ENCODE measurements at places on chromosomes 16 and 17. TPM values are rescaled to one million over a fixed set of nuclear protein-coding genes. Genes with fewer than 3 reads are reported as not detected.

Gene CCL18
- 31.9 TPM for total RNA-seq

Gene TEX19
- total RNA-seq = not detected

Gene EEF2KMT
- 9.6 TPM for total RNA-seq

Gene CAPNS2
- 0.67 TPM for total RNA-seq

Gene G6PC1
- not detected for total RNA-seq

Gene LGALS9
- 185 TPM for total RNA-seq

Gene P2RX1
- total RNA-seq = 6.8 TPM

Gene CLEC10A
- total RNA-seq = 12.6 TPM

Gene ANKRD40CL
- total RNA-seq = not detected

Gene KRT16
- total RNA-seq = not detected

Gene MTSS2
- 81.3 TPM for total RNA-seq

Gene DNASE1L2
- total RNA-seq = 0.78 TPM

Gene HLF
- 31.8 TPM for total RNA-seq

Gene UNC13D
- total RNA-seq = 145 TPM

DNA sequence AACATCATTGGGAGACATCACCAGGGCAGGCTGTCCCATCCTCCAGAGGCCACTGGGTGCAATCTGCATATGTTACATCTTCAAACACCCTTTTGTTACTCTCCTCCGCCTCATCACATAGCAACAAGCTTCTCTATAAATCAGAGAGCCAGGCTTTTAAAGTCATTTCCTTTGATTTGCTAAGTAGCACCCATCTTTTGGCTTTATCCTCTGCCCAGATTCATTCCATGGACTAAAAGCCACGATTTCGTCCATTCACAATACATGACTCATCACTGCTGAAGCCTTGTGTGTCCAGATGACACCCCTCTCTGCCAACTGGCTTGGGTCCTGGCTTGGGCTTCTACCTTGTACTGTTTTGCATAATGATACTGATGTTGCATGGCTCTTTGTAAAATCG, 2.0 kb upstream of the KRT38 start:
- DNase-seq = no peak

GRCh38 chr16:29148867-29149272, 164.0 kb downstream of the LAT start:
- DNase-seq = no peak

- DNase-seq = no peak
These were observed 4.6 kb downstream of the CMTM3 start for GRCh38 chr16:66609139-66609510.

GRCh38 chr17:37180376-37180775, 195.4 kb upstream of the C17orf78 start:
- no peak for DNase-seq

DNA sequence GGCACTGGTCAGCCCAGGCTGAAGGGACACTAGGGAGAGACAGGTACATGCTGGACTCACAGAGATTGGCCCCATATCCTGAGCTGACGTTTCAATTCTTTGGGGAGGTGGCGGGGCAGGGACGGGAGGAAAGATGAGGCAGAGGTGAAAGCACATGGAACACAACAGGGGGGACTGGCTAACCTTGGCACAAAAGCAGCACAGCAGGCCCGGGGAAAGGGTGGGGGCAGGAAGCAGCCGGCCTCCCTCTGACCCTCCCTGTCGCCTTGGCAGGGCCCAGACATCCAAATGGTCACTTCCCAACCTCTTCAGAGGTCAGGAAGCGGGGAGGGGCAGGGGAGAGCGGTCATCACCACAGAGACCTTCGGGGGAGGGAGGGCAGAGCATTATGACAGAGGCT, 6.6 kb downstream of the VAT1 start:
- no peak for DNase-seq

GRCh38 chr17:78736526-78737079, 45.5 kb downstream of the CYTH1 start:
- DNase-seq = peak; percentile 94

DNA sequence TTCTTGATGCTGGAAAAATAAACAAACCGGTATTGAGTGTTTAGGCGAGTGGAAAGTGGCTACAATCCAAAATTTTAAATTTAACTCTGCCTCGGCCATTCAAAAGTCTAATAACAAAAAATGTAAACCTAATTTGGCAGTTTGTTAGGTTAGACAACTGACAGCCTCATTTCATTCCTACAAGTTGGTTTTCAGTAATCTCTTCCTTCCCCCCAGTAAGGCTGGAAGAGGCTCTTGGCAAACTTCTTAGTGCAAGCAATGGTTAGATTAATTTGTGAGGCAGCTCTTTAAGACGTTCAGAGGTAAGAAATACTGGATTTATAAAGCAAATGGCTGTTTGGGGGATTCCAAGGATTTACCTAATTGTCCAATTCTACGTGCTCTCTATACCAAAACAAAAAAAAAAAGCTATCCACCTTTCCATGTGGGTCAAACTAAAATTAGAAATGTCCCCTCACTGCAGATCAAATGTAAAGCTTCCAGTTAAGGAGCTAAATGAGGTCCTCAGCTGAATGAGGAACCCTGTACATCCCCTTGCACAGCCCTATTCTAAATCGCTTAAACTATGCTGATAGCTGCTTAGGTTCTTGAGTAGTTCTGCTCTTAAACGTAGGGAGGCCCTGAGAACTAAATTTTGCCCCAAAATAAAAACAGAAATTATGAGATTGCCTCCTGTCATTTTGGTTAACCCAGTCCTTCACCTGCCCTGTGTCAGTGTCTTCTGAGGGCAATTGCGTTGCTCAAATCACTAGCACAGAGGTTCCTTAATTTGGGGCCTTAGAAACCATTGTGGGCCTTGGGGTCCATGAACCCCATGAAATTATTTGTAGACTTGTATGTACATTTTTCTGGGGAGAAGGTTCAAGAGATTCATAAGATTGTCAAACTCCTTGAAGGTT, 2.9 kb downstream of the HEXIM1 start:
- DNase-seq = no peak

- DNase-seq = no peak
These were observed 1.2 kb downstream of the FOXF1 start for GRCh38 chr16:86511317-86512161.

GRCh38 chr17:18953231-18953728, 1.3 kb downstream of the SLC5A10 start:
- DNase-seq = peak; percentile 48

DNA sequence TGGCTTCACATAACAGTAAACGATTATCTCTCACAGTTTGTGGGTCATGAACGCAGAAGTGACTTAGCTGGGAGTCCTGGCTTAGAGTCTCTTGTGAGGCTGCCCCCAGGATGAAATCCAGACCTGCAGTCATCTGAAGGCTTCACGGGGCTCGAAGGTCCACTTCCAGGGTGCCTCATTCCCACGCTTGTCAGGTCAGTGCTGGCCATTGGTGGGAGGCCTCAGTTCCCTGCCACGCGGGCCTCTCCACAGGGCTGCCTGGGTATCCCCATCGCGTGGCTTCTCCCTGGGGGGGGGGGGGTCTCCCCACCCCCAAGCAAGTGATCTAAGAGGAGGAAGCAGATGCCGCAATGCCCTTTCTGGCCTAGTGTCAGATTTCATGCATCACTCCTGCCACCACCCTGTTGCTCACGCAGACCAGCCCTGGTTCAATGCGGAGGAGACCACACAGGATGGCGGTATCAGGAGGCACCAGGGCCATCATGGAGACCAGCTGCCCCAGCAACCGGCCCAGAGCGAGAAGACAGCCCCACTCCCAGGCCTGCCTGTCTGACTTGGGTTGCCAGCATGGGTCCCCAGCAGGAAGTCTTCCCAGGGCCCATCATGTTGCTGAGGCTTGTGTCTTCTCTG, 77.3 kb upstream of the CDH5 start:
- DNase-seq = no peak

- DNase-seq = no peak
These were observed 24.6 kb upstream of the SMURF2 start for GRCh38 chr17:64686705-64687104.

- DNase-seq = no peak
These were observed 1.8 kb upstream of the ADAT1 start for GRCh38 chr16:75624921-75625334.

- DNase-seq = no peak
These were observed 3.9 kb downstream of the GCGR start for GRCh38 chr17:81807839-81808238.

- DNase-seq = no peak
These were observed 67.5 kb downstream of the SEC14L1 start for GRCh38 chr17:77208217-77208808.

- DNase-seq = no peak
These were observed 35.0 kb downstream of the CRISPLD2 start for GRCh38 chr16:84854759-84855158.

Measured in upper lobe of right lung (tissue), 1 donor.